Hematopoietic multipotent progenitor cell treated with erythropoietin and hydrocortisone succinate and interleukin-3 and kit ligand, for 6 days (in vitro differentiated cells): ENCODE measurements at places on chromosomes 11 and 22.

DNA sequence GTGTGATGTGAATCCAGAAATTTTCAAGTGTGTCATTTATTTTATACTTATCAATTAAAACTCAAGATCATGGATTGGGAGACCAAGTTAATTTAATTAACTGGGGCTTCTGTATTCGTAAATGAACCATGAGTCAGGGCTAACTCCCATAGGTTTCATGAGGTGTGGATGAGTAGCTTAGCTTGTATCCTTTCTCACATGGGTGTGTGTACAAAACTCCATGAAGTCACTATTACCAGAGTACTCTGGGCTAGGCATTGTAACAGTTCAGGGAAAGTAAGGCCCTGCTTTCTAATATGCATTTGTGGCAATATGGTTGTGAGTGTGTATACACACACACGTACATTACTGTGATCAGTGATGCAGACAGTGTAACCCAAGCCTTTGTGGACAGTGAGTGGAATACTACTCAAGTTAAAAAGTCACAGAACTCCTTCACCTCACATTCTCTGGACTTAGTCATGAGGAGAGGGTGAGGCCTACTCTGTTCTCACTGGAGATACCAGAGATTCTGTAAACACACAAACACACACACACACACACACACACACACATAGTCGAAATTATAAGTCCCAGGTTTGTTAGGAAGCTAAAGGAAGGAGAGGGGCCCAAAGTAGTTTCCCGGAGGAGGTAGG is 3.5 kb downstream of the CNTF start:
- no peak for DNase-seq

GRCh38 chr11:74575999-74576398 is 16.4 kb upstream of the POLD3 start:
- DNase-seq, result no peak

- DNase-seq, result no peak
Measured at GRCh38 chr11:130587658-130588057, 139.2 kb downstream of the ADAMTS15 start.

- peak; percentile 58 for DNase-seq
Measured at GRCh38 chr11:33889296-33889695, 2.6 kb downstream of the LMO2 start.
